ENCODE measurements at places on chromosomes 6 and 20.

DNA sequence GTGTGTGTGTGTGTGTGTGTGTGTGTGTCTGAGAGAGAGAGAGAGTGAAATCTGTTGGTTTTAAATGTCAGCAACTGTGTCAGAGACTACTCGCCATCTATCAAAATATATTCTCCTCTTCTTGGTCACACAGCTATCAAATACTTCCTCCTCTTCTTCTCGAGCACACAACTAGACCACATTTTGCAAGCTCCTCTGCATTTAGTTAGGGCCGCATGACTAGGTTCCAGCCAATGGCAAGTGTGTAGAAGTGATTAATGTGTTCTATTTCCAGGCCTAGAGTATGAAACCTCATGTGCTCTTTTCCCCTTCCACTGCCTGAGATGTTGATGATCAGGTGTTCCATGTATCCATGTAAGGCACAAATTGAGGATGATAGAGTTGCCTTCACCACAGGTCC, 278.5 kb upstream of the MARCKS start:
- DNase-seq, result no peak

GRCh38 chr6:170062915-170063241, 228.0 kb downstream of the DLL1 start:
- DNase-seq, result no peak

- no peak for DNase-seq
Observed at GRCh38 chr6:35151466-35151865, 10.3 kb upstream of the TCP11 start.

- no peak for DNase-seq
Observed at GRCh38 chr20:1906361-1907051, 11.3 kb downstream of the SIRPA start.

- peak; percentile 56 for DNase-seq
Observed at GRCh38 chr6:157550114-157550989, 169.4 kb downstream of the ZDHHC14 start.

DNA sequence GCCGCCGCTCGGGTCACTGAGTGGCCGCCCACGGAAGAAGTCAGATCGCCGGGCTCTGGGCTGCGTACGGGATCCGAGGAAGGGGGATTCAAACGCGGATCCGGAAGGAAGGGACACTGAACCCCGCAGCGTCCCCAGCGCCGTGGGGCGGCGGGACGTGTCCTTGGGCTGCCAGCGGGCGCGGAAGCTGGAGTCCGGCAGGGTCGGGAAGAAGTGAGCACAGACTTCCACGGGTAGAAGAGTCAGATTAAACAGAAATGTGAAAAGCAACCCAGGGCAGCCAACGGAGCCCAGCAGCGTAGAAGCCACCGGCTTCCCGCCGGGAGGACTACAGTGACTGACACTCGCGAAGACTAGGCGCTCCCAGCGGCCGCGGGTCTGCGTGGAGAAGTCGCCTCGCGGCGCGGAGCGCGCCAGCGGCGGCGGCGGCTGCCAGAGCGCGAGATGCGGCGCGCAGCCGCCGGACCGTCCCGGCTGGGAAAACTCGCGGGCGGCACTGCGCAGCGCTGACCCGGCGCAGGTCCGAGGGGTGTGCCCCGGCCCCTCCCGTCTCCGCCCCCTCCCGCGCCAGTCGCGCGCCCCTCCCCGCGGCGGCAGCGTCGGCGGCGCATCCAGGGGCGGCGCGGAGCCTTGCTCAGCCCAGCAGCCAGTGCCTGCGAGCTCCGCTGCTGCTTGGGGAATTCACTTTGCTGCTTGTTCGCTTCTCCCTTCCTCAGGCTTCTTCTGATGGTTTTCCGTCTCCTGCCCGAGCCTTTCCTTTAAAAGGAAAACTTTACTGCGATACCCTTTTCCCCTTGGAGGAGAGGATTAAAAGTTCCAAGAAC, at the start of gene SAMD5:
Gene SAMD5 (plus strand): TSS at position 649 of the 824 bp plus-strand sequence. CDS start 239 bp downstream, outside the sequence.
- DNase-seq, result peak; percentile 4

GRCh38 chr6:41315943-41316620, 19.3 kb upstream of the NCR2 start:
- no peak for DNase-seq

DNA sequence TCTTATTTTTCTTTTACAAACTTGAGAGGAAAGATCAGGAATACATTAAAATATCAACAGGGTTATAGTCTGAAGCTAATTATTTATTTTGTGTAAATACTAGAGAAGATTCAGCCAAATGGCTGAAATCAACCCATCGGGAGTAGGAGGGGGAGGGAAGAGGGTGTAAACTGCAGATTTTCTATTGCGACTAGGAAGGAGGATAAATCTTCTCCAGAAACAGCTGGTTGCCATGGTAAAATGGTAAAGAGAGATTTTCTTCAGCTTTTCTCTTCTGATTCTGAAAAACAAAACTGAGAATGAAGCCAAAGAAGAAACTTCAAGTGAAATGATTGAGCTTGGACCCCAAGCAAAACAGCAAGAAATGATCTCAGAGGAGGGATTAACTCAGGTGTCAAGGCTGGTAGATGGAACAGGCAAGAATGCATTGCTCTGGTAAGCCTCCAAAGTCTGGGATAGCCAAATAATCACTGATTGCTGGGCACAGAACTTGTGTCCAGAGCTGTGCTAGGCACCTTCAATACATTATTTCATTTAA, 193.5 kb upstream of the SPTLC3 start:
- DNase-seq, result no peak

DNA sequence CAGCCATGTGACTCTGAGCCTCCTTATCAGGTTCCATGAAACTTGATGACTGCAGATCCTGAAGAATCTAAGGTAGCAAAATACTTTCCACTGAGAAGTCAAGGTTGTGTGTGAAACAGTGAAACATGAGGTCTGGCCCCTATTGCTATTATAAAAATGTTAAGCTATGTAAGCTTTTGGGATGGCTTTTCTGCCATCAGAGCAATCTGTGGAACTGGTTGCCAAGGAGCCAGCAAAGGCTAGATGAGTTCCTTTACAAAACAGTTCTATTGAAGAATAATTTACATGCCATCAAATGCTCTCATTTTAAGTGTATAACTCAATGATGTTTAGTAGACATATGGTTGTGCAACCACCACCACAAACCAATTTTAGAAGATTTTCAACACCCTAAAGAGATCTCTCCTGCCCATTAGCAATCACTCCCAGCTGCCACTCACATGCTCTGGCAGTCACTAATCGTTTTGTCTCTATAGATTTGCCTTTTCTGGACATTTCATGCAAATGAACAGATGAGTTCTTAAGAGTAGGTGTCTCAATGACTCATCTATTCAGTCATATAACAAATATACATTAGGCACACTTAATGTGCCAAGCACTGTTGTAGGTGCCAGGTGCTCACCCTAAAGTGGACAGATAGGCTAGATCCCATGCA, 19.9 kb upstream of the MEP1A start:
- DNase-seq, result no peak

DNA sequence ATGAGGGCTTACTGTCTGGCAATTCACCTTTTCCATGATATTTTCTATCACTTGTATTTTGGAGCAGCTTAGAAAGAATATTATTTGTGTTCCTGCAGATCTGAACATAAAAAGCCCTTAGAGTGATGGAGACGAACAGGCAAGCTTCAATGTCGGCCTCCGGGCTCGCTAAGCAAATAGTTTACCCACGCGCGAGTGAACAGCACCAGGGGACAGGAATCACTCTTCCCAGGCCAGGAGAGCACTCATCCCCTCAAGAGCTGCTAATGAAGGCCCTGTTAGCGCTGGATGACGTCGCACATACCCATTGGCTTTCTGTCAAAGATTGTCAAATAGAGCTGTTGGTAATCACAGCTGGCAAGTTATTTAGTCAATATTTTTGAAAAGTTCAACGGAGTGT, 395.7 kb downstream of the ZFAND3 start:
- no peak for DNase-seq

DNA sequence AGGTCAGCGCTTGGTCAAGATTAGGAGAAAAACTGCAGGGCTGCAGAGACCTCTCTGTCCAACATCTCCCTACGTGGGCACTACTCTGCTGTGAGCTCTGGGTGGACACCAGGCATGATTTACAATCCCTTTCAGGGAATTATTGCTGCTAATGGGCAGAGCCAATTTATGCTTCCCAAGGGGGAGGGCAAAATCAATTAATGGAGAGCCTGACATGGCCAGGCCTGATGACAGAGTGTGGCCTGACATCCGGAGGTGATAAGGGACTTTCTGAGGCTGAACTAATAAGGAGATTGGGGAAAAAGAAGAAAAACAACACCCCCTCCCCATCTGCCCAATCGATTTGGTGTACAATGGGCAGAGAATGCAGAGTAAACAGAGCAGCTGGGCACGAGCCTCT, 5.0 kb upstream of the KCNK16 start:
- DNase-seq, result no peak

- no peak for DNase-seq
Observed at GRCh38 chr6:47135772-47136171, 93.6 kb upstream of the ADGRF1 start.

DNA sequence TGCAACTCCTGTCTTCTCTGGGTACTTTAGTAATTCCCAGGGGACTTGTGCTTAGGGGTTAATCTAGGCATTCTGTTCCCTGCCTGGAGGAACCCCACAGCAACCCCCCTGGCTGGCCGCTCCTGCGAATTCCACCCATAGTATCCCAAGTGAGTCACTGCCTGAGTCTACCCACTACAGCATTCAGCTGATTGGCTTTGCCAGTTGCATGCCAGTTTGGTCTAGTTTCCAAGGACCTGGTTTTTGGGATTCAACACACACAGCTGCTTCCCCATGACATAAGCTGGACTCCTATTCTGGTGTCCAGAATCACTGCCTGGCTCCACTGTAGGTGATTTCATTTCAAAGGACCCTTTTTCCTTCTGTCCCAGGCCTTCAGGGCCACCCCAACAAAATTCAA, 40.3 kb downstream of the PLCG1 start:
- DNase-seq, result no peak

- DNase-seq, result no peak
Observed at GRCh38 chr6:1481286-1481685, 91.9 kb downstream of the FOXF2 start.

DNA sequence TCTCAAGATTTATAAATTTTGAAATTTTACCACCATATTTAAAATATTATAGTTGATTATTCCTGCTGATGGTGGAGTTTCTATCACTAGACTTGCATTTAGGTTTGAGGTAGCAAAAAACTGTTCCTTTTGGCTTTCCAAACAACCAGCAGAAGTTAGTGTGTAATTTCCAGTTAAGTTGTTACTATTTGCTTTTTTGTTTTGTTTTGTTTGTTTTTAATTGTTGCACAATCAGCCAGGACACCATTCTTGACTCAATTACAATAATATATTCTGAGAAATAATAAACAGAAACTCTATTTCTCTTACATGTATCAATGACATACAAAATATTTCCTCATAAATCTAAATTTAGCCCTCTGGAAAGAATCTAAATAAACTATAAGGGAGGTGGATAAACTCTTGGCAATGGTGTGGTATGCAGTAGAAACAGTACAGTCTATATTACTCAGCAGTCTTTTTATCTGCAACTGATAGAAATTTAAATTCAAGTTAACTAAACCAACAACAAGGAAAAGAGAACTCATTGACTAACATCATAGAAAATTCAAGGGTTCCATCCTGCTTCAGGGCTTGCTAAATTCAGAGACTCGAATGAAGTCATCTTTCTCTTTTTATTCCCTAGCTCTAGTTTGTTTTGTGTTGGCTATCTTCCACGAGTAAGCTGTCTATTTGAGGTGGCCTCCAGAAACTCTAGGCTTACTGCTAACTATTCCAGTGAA, 19.4 kb upstream of the COL19A1 start:
- DNase-seq, result no peak

GRCh38 chr20:24862606-24863005, 86.5 kb upstream of the CST7 start:
- no peak for DNase-seq

DNA sequence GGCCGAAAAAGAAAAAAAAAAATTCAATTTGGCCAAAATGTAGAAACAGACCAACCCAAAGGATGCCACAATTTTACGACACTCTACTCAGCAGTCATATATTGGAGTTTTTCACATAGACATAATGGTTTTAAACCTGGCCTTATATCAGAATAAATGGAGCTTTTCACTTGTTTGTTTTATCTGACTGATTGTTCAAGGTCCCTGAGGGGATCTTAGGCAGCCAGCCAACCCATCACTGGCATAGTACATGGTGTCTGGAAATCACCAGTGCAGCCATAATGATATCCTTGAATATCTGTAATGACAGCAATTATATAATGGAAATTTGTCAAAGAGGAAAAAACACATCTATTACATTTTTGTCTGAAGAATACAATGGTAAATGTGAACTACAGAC, 96.9 kb downstream of the PRSS35 start:
- no peak for DNase-seq

- no peak for DNase-seq
Observed at GRCh38 chr20:24403406-24403805, 66.0 kb upstream of the SYNDIG1 start.

DNA sequence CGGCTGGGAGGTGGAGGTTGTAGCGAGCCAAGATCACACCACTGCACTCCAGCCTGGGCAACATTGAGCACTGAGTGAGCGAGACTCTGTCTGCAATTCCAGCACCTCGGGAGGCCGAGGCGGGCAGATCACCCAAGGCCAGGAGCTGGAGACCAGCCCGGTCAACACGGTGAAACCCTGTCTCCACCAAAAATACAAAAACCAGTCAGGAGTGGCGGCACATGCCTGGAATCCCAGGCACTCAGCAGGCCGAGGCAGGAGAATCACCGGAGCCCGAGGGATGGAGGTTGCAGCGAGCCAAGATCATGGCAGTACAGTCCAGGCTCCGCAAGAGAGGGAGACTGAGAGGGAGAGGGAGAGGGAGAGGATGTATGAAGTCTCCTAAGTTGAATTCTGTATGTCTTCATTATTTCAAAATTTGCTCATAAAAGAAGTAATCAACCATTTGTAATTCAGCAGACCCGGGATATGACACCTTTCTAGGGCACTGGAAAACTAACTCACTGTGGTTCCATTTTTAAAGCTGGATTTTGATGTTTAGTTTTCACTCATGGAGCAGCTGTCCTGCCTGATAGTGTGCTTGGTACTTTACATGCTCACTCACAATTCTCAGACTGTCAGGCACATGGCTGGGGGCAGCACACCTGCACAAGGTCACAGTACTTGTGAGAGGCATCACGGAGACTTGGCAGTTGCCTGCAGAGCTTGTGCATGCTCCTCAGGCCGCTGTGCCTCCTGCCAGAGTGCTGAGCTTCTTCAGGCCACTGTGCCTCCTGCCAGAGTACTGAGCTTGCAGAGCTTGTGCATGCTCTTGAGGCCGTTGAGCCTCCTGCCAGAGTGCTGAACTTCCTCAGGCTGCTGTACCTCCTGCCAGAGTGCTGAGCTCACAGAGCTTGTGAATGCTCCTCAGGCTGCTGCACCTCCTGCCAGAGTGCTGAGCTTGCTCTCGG, 106.2 kb downstream of the ERMARD start:
- no peak for DNase-seq

All from stimulated activated CD4-positive, alpha-beta T cell treated with anti-CD3 and anti-CD28 coated beads, Interleukin-1b, Interleukin-23, amount 100 ng/mL, for 48 hours (primary cell).